ENCODE measurements at places on chromosomes 16 and 17.

- DNase-seq = no peak
Observed at GRCh38 chr17:73942703-73943415, 260.6 kb upstream of the RPL38 start.

DNA sequence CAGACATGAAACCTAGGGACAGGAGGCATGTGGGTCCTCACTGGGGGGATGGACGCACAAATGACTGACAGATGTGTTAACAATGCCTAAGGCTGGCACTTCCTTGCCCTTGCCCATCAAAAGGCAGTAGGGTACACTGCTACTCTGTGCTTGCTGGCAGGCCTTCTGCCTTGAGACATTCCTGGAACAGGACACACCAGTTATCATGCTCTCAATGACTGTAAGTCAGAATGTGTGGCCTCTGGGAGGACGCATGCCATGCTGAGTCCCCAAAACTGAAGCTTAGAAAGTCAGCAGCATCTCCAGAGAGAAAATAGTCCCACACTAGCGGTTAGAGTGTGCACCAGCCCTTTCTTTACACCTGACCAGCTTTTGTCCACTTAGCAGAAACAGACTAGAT is 16.1 kb upstream of the SREBF1 start:
- DNase-seq = no peak

DNA sequence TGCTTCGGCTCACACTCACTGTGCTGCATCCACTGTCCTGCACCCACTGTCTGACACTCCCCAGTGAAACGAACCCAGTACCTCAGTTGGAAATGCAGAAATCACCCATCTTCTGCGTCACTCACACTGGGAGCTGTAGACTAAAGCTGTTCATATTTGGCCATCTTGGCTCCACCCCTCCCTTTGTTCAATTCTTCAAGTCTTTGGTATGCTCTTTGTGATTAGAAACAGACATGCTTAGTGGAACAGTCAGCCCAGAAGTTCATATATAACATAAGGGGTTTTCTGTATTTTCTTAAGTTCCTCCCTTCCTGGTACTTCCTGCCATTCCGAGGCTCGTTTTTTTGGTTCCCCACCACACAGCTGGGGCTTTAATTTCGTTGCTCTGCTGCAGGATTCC is 398.5 kb upstream of the DYNLRB2 start:
- DNase-seq = no peak

GRCh38 chr17:55198690-55199370 is 65.9 kb upstream of the HLF start:
- DNase-seq = no peak

DNA sequence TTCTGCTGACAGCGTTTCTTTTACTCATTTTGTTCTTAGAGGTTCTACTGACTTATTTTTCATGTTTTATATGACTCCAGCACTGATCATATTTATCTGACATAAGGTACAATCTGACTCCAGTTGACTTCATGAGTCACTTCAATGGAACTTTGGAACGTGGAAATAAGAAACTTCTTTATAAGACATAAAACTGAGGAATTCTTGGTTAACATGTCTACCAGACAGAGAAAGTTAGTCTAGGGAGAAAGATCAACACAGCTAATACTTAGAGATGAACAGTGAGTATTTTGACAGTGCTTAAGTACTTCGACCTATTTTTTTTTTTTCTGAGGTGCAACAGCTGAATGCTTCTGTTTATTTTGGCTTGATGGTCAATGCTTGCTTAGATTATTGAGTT is 679.5 kb downstream of the KCNJ2 start:
- DNase-seq = no peak

- DNase-seq = no peak
Observed at GRCh38 chr16:4701791-4702465, 8.6 kb downstream of the NUDT16L1 start.

- no peak for DNase-seq
Observed at GRCh38 chr16:17062676-17063075, 408.1 kb downstream of the XYLT1 start.

- DNase-seq = no peak
Observed at GRCh38 chr16:29662729-29663015, 375 bp upstream of the SPN start.

DNA sequence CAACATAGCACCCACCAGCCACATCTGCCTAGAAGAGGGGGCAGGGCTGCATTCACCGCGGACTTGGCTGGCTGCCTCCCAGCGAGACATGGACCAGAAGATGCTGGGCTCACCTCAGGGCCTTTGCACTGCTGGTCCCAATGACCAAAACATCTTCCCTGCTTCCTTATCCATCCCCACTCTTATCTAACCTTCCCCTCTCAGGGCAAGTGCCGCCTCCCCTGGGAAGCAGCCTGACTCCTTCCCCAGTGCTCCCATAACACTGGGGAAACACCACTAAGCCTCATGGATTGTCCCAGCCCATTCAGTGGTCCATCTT is 5.7 kb downstream of the TMC6 start:
- DNase-seq = no peak

DNA sequence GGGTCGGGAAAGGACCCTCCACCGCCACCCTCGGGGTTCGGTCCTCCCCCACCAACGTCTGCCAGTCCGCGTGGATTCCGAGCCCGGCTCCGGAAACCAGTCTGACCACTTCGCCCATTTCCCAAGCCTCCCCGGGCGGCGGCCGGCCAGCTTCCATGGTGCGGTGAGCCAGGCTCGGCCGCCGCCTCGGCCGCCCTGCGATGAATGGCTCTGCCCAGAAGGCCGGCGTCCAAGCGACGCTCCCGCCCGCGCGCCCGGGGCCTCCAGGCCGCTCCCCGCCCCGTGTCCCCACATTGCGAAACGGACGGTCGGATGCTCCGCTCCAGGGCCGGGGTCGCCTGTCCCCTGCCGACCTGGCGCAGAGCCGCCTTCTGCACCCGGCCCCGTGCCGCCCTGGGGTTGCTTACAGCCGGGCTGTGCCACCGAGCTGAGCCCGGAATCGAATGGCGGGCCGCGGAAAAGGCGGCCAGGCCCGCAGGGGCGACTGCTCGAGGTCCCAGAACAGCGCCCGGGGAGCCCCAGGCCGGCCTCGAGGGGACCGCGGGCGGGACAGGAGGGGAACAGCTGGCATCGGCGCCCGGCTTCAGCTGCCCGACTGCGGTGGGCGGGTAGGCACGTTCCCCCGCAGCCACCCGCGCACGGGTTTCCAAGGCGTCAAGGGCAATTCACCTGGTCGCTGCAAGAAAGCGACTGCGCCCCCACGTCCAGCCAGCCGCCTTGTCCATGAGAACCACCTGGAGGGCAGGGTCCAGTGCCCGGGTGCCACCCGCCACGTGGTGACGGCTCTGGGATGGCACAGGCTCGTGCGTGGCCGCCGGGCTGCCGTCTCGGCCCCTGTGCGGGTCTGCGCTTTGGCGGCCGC is 18.3 kb upstream of the CBX8 start:
- no peak for DNase-seq

- no peak for DNase-seq
Observed at GRCh38 chr17:79007504-79008381, 1.8 kb downstream of the CANT1 start.

GRCh38 chr16:20814784-20815183 is 8.5 kb downstream of the REXO5 start:
- no peak for DNase-seq

Data from stimulated activated CD8-positive, alpha-beta memory T cell treated with anti-CD3 and anti-CD28 coated beads, Interleukin-4, amount 100 ng/mL, for 1 hour (primary cell).